ENCODE measurements at places on chromosomes 7 and 10. TPM values are rescaled to one million over a fixed set of nuclear protein-coding genes. Genes with fewer than 3 reads are reported as not detected.

The LGI1 gene
- 2.6 TPM for total RNA-seq

The PLEKHA8 gene
- total RNA-seq: 13.8 TPM

- DNase-seq: peak; percentile 92
- peak within 1 kb of the TSS; percentile 90 for H3K4me3 ChIP-seq
- H3K36me3 ChIP-seq: no peaks in the 10 kb centered on the region
Measured at GRCh38 chr7:726084-726853, at the start of gene DNAAF5. Gene DNAAF5 (plus strand): TSS chr7:726699. CDS start chr7:726721, 22 bp downstream.

DNA sequence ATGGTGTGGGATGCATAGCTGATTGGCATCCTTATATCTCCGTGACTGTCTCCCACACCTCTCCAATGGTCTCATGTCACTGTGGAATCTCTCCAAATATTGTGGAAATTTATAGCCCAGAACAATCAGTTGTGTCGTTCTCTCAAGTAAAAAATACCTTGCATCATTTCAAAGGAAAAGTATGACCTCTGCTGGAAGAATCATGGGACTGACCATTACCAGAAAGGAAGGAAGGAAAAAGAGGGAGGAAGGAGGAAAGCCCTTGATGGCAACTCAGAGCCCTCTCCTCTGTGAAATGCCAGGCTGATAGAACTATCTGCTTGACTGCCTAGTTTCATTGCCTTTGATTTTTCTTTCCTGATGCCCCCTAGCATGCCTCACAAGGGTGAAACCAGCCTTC is 76.3 kb downstream of the FOXI2 start:
- DNase-seq: no peak
- no peak overlapping the region for H3K4me3 ChIP-seq
- H3K36me3 ChIP-seq: no peaks in the 10 kb centered on the region
- H3K27ac ChIP-seq: no peak overlapping the region
- peaks cover 7% of the 10 kb centered on the region for H3K27me3 ChIP-seq

- no peaks in the 10 kb centered on the region for H3K36me3 ChIP-seq
- no peak for DNase-seq
- no peak overlapping the region for H3K27ac ChIP-seq
Measured at GRCh38 chr7:31665546-31665945, 21.5 kb upstream of the PPP1R17 start.

DNA sequence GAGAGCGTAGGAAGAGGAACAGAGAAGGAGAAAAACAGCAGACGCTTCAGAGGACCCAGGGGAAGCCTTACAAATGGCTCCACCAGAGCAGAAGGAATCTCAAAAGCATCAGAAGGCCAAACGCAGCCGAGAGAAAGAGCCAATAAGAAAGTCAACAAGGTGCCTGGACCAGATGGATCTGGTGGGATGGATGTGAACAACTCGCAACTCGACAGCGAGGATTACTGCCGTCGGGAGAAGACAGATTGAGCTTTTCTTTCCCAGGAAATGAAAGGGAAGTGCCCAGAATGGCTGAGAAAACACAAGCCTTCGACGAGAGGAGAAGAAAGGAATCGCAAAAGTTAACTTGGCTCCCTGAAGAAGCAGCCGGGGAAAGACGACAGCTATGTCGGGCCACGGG is 132.8 kb upstream of the MGMT start:
- no peak overlapping the region for H3K4me3 ChIP-seq
- H3K4me1 ChIP-seq: no peaks in the 10 kb centered on the region
- H3K36me3 ChIP-seq: no peaks in the 10 kb centered on the region
- no peaks in the 10 kb centered on the region for H3K27me3 ChIP-seq

DNA sequence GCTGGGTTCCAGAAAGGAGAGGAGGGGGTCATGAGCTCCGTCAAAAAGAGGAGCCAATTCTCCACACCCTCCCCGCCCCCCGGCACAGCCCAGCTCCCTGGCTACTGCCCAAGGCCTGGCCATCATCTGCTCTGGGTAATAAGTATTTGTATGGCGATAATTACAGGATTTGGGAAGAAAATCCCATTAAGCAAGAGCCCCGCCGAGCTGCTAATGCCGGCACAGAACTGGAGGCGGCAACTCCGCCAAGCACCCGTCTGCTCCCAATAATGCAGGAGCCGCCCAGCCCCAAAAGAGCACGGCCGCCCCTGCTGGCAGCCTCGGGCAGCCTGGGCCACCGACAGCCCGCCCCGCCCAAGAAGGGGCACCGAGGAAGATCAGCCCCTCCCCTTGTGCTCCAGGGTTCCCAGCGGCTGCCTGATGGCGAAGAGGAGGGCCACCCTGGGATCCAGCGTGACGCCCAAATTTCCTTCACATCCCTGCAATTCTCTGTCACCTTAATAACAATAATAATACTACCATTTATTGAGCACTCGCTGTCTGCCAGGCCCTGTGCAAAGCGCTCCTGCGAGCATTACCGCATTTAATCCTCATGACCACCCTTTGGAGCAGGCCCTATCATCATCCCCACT is 5.9 kb downstream of the SLIT1 start:
- no peak overlapping the region for H3K4me3 ChIP-seq
- H3K4me1 ChIP-seq: no peaks in the 10 kb centered on the region

GRCh38 chr10:120543291-120543690 is 86.3 kb downstream of the PLPP4 start:
- H3K27ac ChIP-seq: no peak overlapping the region
- H3K27me3 ChIP-seq: no peaks in the 10 kb centered on the region
- DNase-seq: no peak
- H3K36me3 ChIP-seq: no peaks in the 10 kb centered on the region
- H3K4me3 ChIP-seq: no peak overlapping the region

GRCh38 chr10:34240039-34240438 is 575.1 kb downstream of the PARD3 start:
- DNase-seq: no peak
- H3K27me3 ChIP-seq: no peaks in the 10 kb centered on the region
- no peaks in the 10 kb centered on the region for H3K36me3 ChIP-seq
- H3K4me1 ChIP-seq: no peaks in the 10 kb centered on the region
